EL (cell line): ENCODE measurements at places on chromosomes 5 and 9.
A peak's percentile ranks its signal among the peaks of the same experiment; 100 is the strongest.

DNA sequence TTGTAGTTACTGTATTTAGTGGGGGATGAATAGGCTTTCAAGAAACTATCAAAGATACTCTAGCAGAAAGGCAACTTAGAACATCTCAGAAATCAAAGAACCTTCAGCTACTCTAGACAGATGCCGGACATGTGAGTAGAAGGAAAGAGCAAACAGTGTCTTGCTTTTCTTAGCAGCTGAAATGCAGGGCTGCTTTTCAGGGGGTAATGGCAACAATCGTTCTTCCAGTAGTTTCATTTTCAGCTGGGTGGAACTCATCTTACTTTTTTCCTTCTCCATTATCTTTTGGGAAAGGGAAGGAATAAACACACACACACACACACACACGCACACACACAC is 281.6 kb downstream of the CRB2 start:
- no peak for DNase-seq

DNA sequence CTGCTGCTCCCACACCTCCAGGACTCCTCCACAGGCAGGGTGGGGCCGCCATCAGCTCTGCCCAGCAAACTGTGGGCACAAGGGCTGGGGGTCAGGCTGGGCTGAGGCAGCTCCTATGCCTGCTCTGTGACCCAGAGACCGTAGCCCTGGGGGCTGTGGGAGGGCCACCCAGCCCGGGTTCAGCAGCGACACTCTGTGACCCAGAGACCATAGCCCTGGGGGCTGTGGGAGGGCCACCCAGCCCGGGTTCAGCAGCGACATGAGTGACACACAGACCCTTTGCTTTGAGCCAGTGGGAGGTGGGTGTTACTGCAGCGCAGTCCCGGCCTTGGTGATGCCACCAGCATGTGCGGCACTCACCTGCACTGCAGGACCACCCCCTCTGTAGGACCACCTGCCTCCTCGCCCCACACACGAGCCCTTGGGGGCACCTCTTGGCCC is 118.9 kb upstream of the LPCAT1 start:
- DNase-seq: no peak

- DNase-seq: peak; percentile 74
Observed at GRCh38 chr5:33817301-33817700, 74.5 kb downstream of the ADAMTS12 start.

- DNase-seq: no peak
Observed at GRCh38 chr5:66796305-66797292, 200.4 kb downstream of the MAST4 start.

- peak; percentile 84 for DNase-seq
Observed at GRCh38 chr5:40518485-40518917, 161.2 kb upstream of the PTGER4 start.

GRCh38 chr9:90808890-90809685 is 7.5 kb downstream of the SYK start:
- DNase-seq: no peak

DNA sequence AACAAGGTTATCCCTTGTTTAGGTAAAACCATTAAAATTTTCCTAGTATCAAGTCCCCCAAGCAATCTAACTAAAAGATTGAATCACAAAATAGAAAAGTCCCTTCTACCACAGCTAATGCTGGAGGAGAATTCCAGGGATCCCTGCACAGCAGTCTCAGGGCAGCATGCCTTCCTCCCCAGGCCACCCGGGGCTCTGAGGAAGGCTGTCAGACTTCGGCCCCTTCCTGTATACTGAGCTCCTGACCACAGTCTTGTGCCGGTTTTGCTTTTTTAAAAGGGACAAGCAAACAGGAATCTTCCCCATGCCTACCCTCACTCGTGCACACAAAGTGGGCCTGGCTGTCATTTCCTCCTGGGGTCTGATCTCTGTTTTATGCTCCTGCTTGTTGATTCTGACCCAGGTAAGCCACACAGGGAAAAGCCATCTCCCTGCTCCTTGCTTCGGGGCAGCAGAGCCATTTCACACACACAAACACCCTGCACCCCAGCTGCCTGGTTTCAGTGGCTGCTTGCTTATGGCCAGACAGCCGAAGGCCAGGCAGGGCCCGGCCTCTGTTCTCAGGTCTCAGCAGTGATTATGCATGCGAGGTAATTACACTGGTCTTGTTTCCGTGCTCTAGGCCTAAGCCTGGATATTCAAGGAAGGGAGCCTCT is 211.9 kb downstream of the NXNL2 start:
- DNase-seq: no peak

DNA sequence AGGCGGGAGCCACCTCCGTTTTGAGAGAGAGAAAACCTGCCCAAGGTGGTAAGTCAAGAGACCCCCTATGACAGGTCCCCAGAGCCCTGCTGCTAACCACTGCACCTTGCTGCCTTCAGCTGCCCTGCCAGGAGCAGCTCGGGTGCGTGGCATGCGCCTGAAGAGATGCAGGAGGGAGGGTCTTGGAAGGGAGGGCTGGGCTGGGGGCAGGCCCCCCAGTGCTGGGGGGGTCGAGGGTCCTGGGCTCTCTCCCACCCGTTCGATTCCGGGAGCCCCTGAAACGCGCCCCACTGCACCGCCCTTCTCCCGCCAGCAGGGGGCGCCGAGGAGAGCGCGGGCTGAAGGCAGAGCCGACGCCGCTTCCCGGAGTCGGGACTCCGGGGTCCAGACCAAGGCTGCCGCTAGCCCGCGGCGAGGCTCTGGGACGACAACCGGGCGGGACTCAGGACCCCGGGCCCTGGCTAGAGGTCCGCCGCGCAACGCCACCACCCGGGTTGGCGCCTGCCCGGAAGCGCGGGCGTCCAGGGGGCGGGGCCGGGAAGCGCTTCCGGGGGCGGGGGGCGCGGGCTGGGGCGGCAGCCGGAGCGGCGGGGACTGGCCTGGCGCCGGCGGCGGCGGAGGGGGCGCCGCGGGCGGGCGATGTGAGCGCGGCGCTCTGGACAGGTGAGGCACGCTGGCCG is at the start of gene ZBTB34:
ZBTB34 (plus strand) TSS at position 563 of the 680 bp plus-strand sequence. CDS start 18,761 bp downstream, outside the sequence.
- peak; percentile 63 for DNase-seq

GRCh38 chr5:83917261-83917908 is 196.7 kb upstream of the HAPLN1 start:
- no peak for DNase-seq

GRCh38 chr9:76882686-76883085 is 23.2 kb downstream of the PRUNE2 start:
- no peak for DNase-seq

GRCh38 chr5:133489632-133490031 is 122.7 kb downstream of the FSTL4 start:
- no peak for DNase-seq

GRCh38 chr5:111927191-111927590 is 170.2 kb upstream of the NREP start:
- peak; percentile 83 for DNase-seq

- no peak for DNase-seq
Observed at GRCh38 chr5:99775189-99775588, 760.0 kb upstream of the FAM174A start.

- DNase-seq: peak; percentile 78
Observed at GRCh38 chr5:54644226-54644625, 126.7 kb downstream of the SNX18 start.

- DNase-seq: no peak
Observed at GRCh38 chr9:69579032-69579758, 93.0 kb downstream of the APBA1 start.

GRCh38 chr5:137200906-137201700 is 298.0 kb downstream of the SPOCK1 start:
- no peak for DNase-seq

GRCh38 chr5:60248901-60249300 is 355.4 kb upstream of the PDE4D start:
- no peak for DNase-seq

DNA sequence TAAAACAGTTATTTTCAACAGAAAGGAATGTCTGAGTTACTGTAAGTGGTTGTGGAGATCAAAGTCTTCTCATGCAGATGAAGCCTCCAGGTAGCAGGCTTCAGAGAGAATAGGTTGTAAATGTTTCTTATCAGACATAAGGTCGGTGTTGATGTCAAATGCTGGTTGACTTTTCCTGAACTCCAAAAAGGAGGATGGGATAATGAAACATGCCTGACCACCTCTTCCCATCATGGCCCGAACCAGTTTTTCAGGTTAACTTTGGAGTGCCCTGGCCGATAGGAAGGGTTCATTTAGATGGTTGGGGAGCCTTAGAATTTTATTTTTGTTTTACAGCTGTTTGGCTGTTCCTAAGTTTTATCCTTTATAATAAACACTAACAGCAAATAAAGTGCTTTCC is 478.4 kb downstream of the ACTL7B start:
- no peak for DNase-seq

DNA sequence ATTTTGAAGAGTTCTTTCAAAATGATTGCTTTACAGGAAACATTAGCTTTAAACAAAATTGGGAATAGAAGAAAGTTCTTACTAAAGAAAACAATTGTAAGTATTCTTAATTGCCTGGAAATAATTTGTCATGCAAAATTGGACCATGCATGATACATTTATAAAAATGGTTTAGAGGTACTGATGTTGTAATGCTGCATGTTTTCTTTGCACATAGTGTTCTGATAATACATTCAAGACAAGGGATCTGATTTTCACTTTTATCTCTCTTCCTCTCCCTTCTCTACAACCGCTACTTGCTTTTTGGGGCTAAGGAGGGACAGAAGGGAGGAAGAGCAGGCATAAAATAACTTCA is 211.6 kb upstream of the MPDZ start:
- DNase-seq: no peak

GRCh38 chr5:147348046-147348445 is 113.2 kb downstream of the STK32A start:
- no peak for DNase-seq

DNA sequence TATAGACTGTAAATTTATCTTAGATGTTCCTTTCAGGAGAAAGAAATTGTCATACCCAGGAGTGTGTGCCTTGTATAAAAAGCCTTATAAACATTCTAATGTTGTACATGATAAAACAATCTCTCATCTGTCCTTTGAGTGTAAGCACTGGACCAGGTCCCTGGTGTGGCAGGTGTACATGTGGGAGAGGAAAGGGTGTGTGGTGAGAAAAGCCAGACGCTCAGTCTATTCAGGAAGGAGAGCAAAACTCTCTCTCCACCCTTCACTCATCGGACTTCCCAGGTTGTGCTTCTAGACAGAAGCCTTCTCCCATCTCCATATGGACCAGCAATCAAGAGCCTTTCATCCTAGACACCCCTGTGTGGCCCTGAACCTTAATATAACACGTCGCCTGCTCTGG is 154.2 kb downstream of the ESM1 start:
- no peak for DNase-seq

GRCh38 chr5:16704945-16705344 is 88.1 kb upstream of the RETREG1 start:
- no peak for DNase-seq

GRCh38 chr9:4298255-4299004 is 1.4 kb downstream of the GLIS3 start:
- DNase-seq: no peak

- no peak for DNase-seq
Observed at GRCh38 chr9:95021166-95021886, 294.8 kb downstream of the AOPEP start.

DNA sequence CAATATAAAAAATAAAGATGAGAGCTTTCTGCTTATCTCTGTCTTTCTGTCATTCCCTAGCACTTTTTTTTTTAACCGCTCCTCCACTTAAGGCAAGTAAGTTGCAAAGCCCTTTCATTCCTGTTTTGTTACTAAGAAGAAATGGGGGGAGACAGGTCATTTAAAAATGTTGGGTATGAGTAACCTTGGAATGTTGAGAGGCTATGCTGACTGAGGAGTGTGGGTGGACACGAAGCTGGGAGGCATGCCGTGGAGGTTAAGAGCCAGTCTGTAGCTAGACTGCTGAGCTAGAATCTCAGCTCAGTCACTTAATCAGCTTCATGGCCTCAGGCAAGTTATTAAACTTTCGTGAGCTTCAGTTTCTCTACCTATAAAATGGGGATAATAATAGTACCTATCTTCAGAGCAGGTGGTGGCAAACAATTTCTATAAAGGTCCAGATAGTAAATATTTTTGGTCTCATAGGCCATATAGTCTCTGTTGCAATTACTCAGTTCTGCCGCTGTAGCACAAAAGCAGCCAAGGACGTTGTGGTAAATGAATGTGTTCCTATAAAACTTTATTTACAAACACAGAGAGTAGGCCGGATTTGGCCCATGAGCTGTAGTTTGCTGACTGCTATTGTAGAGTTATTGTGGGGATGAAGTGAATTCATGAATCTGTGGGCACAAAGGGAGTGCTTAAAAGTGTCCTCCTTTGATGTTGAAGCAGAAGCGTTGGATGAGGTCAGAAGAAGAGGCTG is 220.0 kb downstream of the GABBR2 start:
- peak; percentile 98 for DNase-seq

- no peak for DNase-seq
Observed at GRCh38 chr5:51539232-51539631, 156.0 kb downstream of the ISL1 start.
